Activated naive CD4-positive, alpha-beta T cell treated with Interleukin-2 at 50 U/mL for 16 hours (primary cell): ENCODE measurements at places on chromosomes 3 and 15.

- no peak for DNase-seq
Measured at GRCh38 chr3:58661836-58662420, 4.6 kb downstream of the FAM3D start.

- DNase-seq, result no peak
Measured at GRCh38 chr15:91021516-91022074, 799 bp downstream of the VPS33B start.

- peak; percentile 26 for DNase-seq
Measured at GRCh38 chr3:31105438-31106077, 211.1 kb upstream of the GADL1 start.

GRCh38 chr15:48596415-48596814 is 49.1 kb downstream of the FBN1 start:
- DNase-seq, result no peak

GRCh38 chr3:190366133-190366532 is 21.8 kb upstream of the CLDN16 start:
- no peak for DNase-seq

GRCh38 chr3:106826791-106827311 is 550.4 kb upstream of the CCDC54 start:
- no peak for DNase-seq

- no peak for DNase-seq
Measured at GRCh38 chr3:69426967-69427304, 41.0 kb upstream of the FRMD4B start.

DNA sequence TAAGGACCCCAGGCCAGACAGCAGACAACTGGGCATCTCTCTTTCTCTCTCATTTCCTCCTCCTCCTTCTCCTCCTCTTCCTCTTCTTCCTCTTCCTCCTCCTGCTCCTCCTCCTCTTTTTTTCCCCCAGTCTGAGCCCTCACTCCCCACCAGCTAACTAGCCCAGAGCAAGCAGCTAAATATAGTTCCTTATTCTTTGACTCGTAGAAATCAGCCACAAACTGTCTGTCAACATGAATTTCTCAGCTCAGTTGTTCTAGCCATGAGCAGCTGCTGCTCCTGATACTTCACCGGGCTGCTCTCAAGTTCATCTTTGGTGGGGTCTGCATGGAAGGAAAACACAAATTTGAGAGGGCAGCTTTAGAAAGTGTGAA is 19.2 kb upstream of the LOXL1 start:
- DNase-seq, result no peak
